ENCODE measurements at places on chromosomes 1 and 21.

DNA sequence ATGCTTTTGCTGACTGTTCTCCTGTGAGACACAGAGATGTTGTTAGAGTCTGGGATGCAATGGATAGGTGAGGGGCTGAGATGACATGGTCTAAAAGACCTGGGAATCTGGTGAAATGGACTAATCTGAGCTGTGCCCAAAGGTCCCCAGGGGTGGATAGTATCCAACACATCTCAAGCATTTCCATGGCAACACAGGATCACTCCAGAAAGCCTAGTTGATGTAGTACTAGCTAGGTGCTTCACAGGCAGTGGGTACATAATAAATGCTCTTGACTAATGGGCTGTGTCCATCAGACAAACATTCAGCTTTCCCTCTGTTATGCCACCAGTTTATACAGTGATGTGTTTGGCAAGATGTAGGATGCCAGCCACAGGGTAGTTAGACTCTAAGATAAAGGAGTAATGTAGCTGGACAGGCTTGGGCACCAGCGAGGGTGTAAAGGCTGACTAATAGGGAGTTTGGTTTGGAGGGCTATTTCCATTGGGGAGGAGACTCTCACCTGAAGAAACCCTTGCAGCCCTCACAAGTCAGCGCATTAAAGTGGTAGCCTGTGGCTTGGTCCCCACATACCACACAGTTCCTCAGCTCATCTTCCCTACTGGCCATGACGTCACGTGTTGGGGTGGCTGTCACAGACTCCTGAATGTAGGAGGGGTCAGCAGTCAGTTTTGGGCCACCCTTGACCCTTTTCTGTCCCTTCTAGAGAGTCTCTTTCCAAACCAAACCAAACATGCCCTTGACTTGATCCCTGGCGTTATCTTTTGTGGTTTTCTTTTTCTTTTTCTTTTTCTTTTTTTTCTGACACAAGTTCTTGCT lies 1.8 kb downstream of the NR1I3 start:
- no peak for DNase-seq

DNA sequence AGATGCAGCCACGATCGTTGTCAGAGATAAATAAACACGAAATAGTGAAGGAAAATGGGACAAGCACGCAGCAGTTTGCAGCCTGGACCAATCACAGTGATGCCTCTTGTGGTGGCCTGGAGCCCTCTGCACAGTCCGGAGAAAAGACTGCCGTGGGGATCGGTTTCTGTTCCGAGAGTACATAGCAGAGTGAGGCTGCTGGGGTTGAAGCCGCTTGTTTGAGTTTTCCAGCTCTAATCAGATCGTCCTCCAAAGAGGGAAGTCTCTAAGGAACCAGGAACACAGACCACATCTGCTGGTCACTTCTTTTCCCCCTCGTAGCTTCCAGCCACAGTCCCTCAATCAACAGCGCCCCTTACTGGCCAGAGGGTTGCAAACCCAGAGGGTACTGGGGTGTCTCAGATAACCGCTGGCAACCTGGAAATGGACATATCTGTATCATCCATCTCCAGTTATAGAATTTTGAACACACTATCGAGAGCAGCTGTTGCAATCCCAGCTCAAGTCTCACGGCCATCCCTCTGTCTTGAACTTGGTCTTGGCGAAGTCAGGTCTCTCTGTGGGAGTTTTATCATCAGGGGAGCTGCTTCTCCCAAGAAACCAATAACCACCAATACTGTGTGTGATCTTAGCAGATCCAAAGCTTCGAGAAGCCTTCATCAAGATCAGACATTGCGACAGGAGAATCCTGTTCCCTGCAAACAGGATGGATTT lies 57.4 kb downstream of the OLIG1 start:
- peak; percentile 67 for DNase-seq

DNA sequence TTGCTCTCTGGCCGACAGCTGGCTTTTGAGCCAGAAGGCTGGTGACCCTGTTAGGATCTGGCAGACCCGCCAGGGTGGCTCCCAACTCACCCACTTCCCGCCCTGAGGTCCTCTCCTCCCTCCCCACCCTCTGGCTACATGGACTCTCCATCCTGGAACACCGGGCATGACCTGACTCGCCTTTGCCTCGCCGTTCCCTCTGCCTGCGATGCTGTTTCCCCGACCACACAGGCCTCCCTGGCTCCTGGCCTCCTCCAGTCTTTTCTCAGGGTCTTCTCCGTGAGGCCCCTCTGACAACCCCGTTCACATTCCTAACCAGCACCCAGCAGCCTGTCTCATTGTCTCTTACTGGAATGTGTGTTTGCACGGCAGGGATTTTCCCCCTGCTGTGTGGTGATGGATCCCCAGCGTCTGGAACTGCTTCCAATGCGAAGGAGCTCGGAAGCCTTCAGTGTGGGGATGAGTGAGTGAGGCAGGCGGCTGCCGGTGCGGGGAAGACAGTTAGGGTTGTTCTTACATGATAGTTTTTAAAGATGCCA lies 46.0 kb upstream of the POFUT2 start:
- no peak for DNase-seq

GRCh38 chr1:233015965-233016364 lies 65.6 kb downstream of the NTPCR start:
- DNase-seq: no peak

DNA sequence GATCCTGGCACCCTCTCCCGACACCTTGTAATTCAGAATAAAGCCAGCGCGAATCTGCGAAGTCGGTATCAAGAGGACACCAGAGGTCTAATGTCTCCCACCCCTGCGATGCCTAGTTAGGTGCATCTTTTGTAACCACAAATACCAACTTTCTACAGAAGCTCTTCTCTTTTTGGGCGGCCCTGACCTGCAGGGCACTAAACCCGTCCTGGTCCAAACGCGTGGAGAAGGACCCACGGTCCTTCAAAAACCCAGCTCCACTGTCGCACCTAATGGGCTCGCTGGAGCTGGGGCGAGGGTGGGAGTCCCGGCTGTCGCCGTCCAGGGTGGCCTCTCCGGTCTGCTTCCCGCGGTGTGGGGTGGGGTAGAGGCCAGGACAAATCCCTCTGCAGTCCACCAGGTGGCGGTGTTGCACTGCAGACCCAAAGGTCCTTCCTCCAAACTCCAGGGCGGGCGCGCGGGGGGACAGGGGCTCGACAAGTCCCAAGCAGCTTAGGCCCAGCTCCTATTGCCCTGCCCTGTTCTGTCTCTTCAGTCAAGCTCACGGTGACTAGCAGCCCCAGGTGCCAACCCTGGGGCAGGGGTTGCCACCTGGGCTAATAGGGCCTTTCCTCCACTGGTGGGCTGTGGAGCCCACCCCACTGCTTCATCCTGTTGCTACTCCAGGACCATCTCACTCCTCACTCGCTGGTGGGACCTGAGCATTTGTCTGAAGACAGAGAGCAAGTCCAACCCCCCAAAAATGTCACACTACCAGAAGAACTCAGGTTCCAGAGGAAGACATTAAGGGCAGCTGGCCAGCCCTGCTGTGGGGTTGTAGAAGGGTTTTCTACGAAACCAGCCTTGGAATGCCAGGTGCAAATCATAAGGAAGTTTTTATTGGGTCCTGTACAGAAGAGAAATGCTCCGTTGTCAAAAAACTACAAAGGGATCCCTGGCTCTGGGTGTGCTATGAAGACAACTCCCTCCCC lies 2.8 kb downstream of the HES3 start:
- peak; percentile 68 for DNase-seq

GRCh38 chr21:42002421-42002958 lies 7.7 kb downstream of the ZBTB21 start:
- peak; percentile 95 for DNase-seq

GRCh38 chr1:62903522-62903921 lies 119.6 kb downstream of the ATG4C start:
- DNase-seq: no peak

DNA sequence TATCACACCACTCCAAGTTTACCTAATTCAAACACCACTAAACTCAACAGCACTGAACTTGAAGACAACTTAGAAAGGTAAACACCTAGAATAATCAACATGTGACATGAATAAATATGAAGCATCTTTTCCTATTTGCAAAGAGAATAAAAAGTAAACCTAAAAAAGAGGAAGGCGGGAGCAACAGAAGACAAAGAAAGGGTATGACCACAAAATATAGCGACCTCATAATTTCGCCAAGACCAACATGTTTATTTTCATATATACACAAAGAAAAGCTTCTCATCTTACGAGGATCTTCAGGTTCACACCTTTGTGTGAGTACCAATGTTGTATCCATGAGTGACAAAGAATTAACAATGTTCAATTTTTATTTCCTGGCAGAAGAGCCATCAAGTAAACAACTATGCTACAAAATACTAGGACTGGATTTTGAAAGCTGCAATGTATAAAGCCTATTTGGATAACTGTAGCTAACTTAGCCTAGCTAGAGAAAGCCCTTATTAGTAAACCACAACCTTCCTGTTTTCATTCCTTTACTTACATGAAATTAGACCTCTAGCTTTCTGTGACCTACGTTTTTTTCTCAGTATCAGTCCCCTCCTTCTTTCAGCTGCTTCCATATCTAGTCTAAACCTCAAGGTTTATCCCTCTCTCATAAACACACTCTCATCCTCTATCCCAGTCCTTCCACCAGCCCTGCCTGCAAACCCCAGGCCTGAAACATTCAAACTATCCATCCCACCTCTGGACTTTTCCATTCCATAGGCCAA lies 21.3 kb upstream of the PHTF1 start:
- DNase-seq: no peak

DNA sequence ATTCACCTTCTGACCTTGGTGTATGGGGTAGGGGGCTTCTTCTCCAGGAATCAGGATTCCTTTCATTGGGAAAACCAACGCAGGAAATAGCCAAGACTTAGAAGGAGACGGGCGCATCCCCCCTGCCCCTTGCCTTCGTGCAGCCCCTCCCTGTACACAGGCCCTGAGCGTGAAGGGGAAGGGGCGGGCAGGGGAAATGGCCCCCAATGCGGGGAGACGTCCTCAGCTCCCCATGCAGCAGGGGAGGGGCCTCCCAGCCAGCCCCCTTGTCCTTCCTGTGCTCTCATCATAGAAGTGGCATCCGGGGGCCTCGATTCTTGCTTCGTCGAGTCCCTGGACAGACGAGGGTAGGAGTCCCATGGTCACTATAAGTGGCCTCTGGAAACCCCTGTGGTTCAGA lies 116.9 kb downstream of the AJAP1 start:
- DNase-seq: no peak

GRCh38 chr21:17467829-17468228 lies 45.0 kb upstream of the CXADR start:
- no peak for DNase-seq

GRCh38 chr1:228839656-228840055 lies 104.4 kb downstream of the RHOU start:
- DNase-seq: no peak

DNA sequence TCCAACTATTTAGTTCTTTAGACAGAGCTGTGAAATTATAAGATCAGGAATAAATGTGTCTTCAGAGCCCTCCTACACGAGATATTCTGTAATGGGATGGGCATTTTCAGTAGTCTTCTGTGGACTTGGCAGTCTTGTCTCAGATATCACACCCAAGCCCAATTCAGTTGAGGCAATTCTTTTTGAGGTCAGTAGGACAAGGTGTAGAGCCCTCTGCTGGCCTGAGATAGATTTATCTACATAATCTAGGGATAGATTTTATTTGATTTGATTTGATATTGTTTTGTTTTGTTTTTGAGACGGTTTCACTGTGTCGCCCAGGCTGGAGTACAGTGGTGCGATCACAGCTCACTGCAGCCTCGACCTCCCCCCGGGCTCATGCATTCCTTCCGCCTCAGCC lies 77.5 kb downstream of the FMN2 start:
- peak; percentile 63 for DNase-seq

GRCh38 chr21:40051801-40052200 lies 184.6 kb downstream of the PCP4 start:
- DNase-seq: no peak

DNA sequence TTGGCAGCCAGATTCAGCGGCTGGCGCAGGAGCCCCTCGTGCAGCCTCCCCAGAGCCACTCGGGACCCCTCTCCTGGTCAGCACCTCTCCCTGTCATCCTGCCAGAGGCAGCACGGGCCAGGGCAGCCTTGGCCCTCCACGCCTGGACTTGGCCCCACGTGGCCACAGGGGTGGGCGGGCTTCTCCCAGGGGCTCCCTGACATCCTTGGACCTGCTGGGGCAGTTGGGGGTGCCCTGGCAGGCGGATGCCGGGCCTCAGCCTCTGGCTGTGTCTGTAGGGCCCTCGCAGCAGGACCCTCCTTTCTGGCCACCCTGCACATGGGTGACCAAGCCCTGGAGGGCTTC lies 60.2 kb downstream of the MORN1 start:
- no peak for DNase-seq

GRCh38 chr21:24027396-24027795 lies 1579.9 kb downstream of the MRPL39 start:
- DNase-seq: no peak
